Activated CD8-positive, alpha-beta T cell treated with anti-CD3 and anti-CD28 coated beads, Interleukin-2, amount 10 ng/mL, durations not matched to agents 7 days and 5 days (primary cell): ENCODE measurements at places on chromosomes 6 and 20. TPM values are rescaled to one million over a fixed set of nuclear protein-coding genes. Genes with fewer than 3 reads are reported as not detected.

GRCh38 chr20:50879649-50880550 is 51.3 kb downstream of the ADNP start:
- peaks cover 22% of the 10 kb centered on the region for H3K36me3 ChIP-seq
- no peaks in the 10 kb centered on the region for H3K27me3 ChIP-seq
- peaks cover under 1% of the 10 kb centered on the region for H3K4me1 ChIP-seq
- no peak overlapping the region for H3K4me3 ChIP-seq
- H3K27ac ChIP-seq, result no peak overlapping the region

DNA sequence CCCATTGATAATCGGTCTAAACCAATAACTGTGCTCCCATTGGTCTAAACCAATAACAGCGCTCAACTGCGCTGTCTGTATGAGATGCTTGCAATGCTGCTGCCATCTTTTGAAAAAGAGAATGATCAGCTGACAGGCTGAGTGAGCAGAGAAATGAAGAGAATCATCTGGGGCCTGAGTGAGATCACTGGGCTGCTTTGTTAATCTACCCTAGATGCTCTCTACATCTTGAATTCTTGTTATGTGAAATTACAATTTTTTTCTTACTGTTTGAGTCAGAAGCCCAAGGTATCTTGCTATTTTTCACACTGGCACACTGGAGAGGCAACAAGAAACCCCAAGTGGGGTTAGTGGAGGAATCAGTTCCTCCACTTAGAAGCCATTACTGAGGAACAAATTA is 91.5 kb upstream of the GCM1 start:
- H3K4me3 ChIP-seq, result no peak overlapping the region
- H3K36me3 ChIP-seq, result no peaks in the 10 kb centered on the region
- H3K27me3 ChIP-seq, result no peaks in the 10 kb centered on the region
- H3K4me1 ChIP-seq, result peaks cover 10% of the 10 kb centered on the region
- no peak for DNase-seq
- no peak overlapping the region for H3K27ac ChIP-seq

- H3K4me1 ChIP-seq, result peaks cover 60% of the 10 kb centered on the region
- H3K27ac ChIP-seq, result peak overlapping the region; percentile 95
- peaks cover 17% of the 10 kb centered on the region for H3K36me3 ChIP-seq
- peak overlapping the region; percentile 96 for H3K4me3 ChIP-seq
Measured at GRCh38 chr6:33620158-33620855, 815 bp upstream of the ITPR3 start.

DNA sequence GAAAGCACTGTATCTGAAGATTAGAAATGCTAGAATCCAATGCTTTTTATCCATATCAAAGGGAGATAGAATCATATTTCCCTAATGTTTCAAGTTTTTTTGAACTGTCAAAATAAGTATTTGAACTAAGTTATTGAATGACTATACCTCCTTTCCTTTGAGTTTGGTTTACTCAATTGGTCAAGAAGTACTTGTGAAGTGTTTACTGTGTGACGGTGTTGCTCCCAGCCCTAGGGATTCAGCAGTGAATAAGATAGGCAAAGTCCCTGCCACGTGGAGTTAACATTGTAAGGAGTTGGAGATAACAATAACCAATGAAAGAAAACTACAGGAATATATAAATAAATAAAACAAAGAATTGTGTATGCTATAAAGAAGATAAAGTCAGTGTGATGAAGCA is 535.9 kb downstream of the FRK start:
- no peak overlapping the region for H3K4me3 ChIP-seq
- no peaks in the 10 kb centered on the region for H3K4me1 ChIP-seq
- H3K27ac ChIP-seq, result no peak overlapping the region
- no peak for DNase-seq
- no peaks in the 10 kb centered on the region for H3K27me3 ChIP-seq
- no peaks in the 10 kb centered on the region for H3K36me3 ChIP-seq

DNA sequence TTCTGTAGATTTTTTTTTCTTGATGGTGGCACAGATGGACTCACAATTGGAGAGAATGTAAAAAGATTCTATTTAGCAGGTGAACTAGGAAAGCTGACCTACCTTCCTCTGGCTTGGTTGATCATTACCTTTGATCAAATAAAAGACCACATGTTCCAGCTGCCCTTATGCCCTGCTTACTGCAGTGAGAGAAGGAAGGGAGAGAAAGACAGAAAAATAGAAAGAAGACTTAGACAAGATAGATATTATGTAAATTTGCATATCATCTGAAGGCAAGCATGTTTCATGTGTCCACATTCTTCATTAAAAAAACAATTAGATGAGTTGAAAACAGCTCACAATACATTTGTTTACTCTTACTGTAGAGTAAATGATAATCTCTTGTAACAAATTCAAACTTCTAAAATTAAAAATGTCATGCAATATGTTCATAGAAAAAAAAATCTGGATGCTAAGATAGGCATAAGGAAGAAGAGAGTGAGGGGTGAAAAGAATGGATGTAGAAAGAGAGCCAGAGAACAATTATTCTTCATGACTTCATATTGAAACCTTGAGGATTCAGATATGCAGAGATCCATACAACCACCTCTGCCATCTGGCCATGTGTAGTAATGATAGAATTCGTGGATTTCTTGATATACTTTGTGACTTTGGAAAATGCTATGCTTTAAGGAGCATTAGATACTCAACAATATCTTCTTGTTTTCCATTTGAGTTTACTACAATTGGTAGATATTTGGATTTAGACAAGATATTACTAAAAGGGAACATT is 71.7 kb downstream of the RFX6 start:
- H3K4me1 ChIP-seq, result no peaks in the 10 kb centered on the region
- no peak overlapping the region for H3K4me3 ChIP-seq
- no peak overlapping the region for H3K27ac ChIP-seq
- no peak for DNase-seq
- peaks cover 3% of the 10 kb centered on the region for H3K27me3 ChIP-seq
- H3K36me3 ChIP-seq, result no peaks in the 10 kb centered on the region

GRCh38 chr6:52077180-52077884 is 10.1 kb downstream of the PKHD1 start:
- no peak for DNase-seq
- H3K27me3 ChIP-seq, result peaks cover 31% of the 10 kb centered on the region
- no peaks in the 10 kb centered on the region for H3K36me3 ChIP-seq

- no peak for DNase-seq
- H3K27ac ChIP-seq, result no peak overlapping the region
- H3K4me1 ChIP-seq, result no peaks in the 10 kb centered on the region
- no peaks in the 10 kb centered on the region for H3K36me3 ChIP-seq
Measured at GRCh38 chr6:168774381-168774780, 333.4 kb downstream of the SMOC2 start.

Gene ADGRG6
- total RNA-seq, result 1.6 TPM

Gene MICB
- total RNA-seq, result 49.0 TPM

Gene CAPN11
- 0.70 TPM for total RNA-seq
